ENCODE measurements at places on chromosomes 12 and 14. TPM values are rescaled to one million over a fixed set of nuclear protein-coding genes. Genes with fewer than 3 reads are reported as not detected.

- H3K4me1 ChIP-seq = peaks cover 11% of the 10 kb centered on the region
- no peak for DNase-seq
- H3K4me3 ChIP-seq = no peak overlapping the region
- peaks cover under 1% of the 10 kb centered on the region for H3K27me3 ChIP-seq
These were observed 12.3 kb upstream of the GPRC5D start for GRCh38 chr12:12964255-12964654.

DNA sequence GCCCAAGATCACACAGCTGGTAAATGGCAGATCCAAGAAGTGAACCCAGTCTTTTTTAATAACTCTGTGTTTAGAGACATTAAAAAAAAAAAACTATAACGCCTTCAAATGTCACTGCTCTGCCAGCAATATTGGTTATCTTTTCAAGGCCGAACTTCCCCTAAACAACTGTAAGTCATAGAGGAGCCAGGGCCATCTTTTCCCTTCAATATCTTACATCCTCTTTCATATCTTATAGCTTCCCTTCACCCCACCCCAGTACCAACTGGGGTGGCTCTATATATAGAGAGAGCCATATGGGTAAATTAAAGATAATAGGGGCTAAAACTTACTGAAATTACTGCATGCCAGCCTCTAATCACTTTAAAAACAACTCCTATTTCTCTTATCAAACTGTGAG, 100.2 kb downstream of the STAB2 start:
- H3K27ac ChIP-seq = no peak overlapping the region
- DNase-seq = no peak
- H3K27me3 ChIP-seq = peaks cover 30% of the 10 kb centered on the region
- no peaks in the 10 kb centered on the region for H3K36me3 ChIP-seq
- no peaks in the 10 kb centered on the region for H3K4me1 ChIP-seq
- H3K4me3 ChIP-seq = no peak overlapping the region

GRCh38 chr14:75411214-75411540, 16.6 kb upstream of the JDP2 start:
- H3K36me3 ChIP-seq = no peaks in the 10 kb centered on the region
- H3K27me3 ChIP-seq = no peaks in the 10 kb centered on the region
- DNase-seq = no peak

DNA sequence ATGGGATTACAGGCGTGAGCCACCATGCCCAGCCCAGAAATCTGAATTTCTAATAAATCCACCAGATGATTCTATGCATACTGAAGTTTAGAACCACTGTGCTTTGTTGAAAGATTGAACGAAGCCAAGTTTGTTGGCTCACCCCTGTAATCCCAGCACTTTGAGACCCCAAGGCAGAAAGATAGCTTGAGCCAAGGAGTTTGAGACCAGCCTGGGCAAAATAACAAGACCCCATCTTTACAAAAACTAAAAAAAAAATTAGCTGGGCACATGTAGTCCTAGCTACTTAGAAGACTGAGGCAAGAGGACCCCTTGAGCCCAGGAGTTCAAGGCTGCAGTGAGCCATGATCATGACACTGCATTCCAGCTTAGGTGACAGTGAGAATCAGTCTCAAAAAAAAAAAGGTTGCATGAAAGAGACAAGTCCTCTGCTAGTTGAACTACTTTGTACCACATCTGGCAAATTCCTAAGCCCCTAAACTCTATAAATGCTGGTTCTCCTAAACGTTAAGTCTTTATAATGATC, 1.7 kb upstream of the ABHD4 start:
- DNase-seq = no peak
- no peak overlapping the region for H3K4me3 ChIP-seq

GRCh38 chr14:57671021-57671420, 177.4 kb upstream of the CCDC198 start:
- H3K27ac ChIP-seq = no peak overlapping the region
- no peaks in the 10 kb centered on the region for H3K27me3 ChIP-seq
- H3K4me3 ChIP-seq = no peak overlapping the region
- no peaks in the 10 kb centered on the region for H3K4me1 ChIP-seq

GRCh38 chr12:76464631-76465166, 94.9 kb downstream of the OSBPL8 start:
- DNase-seq = no peak
- H3K27me3 ChIP-seq = no peaks in the 10 kb centered on the region
- H3K4me1 ChIP-seq = peaks cover 21% of the 10 kb centered on the region
- H3K27ac ChIP-seq = no peak overlapping the region
- no peak overlapping the region for H3K4me3 ChIP-seq

- peaks cover 61% of the 10 kb centered on the region for H3K27me3 ChIP-seq
- H3K36me3 ChIP-seq = no peaks in the 10 kb centered on the region
- no peak overlapping the region for H3K4me3 ChIP-seq
- H3K27ac ChIP-seq = no peak overlapping the region
These were observed 12.3 kb downstream of the SIX1 start for GRCh38 chr14:60636879-60637478.

DNA sequence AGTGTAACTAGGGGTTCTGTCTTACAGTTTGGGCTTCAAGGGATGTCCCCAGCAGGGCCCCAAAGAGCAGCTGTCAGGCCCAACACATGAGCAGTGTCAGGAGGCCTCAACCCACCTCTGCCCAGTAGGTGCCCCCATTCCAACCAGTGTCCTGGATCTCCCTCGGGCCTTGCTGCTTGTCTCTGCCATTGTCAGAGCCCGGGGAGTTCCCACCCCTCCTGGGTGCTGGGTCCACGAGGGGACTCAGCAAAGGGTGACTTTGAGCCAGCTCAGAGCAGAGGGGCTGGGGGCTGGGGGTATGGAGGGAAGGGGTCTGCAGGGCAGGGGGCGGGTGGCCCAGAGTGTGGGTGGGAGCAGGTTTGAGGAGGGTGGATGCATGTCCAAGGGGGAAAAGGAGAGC, 18.0 kb upstream of the BEGAIN start:
- H3K4me1 ChIP-seq = no peaks in the 10 kb centered on the region
- peaks cover 25% of the 10 kb centered on the region for H3K27me3 ChIP-seq
- peaks cover 21% of the 10 kb centered on the region for H3K36me3 ChIP-seq
- H3K27ac ChIP-seq = no peak overlapping the region
- no peak overlapping the region for H3K4me3 ChIP-seq

- H3K27me3 ChIP-seq = no peaks in the 10 kb centered on the region
- H3K4me1 ChIP-seq = no peaks in the 10 kb centered on the region
- DNase-seq = no peak
- H3K27ac ChIP-seq = no peak overlapping the region
These were observed 177.9 kb downstream of the APAF1 start for GRCh38 chr12:98823012-98823411.

The INHBC gene
- not detected for total RNA-seq

Measured in natural killer cell treated with Interleukin-12 subunit alpha and Interleukin-12 subunit beta and Interleukin-15 and Interleukin-18, amount 100 ng/mL, for 72 hours (primary cell).